Activated T-cell treated with anti-CD3 and anti-CD28 coated beads, Interleukin-2, amount 50 U/mL, for 72 hours (primary cell): ENCODE measurements at places on chromosomes 7 and 10.

GRCh38 chr10:72348282-72348681 lies 6.4 kb downstream of the DNAJB12 start:
- DNase-seq: no peak

- no peak for DNase-seq
These were observed 166.2 kb upstream of the FAM3C start for GRCh38 chr7:121562259-121562658.

DNA sequence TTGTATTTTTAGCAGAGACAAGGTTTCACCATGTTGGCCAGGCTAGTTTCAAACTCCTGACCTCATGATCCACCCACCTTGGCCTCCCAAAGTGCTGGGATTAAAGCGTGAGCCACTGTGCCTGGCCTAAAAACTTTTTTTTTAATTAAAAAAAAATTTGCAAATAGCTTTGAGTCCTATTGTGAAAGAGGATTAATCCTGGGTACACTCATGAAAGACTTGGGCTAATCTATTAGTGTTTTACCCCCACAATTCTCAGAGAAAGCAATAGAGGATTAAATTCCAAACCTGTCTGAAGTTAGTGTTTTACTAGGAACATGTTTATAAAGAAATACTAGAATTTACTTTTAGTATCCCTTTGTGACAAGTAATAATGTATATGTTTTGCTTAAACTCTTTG lies 76.9 kb upstream of the ITGB1 start:
- DNase-seq: no peak

GRCh38 chr10:93280699-93281366 lies 201.3 kb downstream of the MYOF start:
- DNase-seq: no peak

DNA sequence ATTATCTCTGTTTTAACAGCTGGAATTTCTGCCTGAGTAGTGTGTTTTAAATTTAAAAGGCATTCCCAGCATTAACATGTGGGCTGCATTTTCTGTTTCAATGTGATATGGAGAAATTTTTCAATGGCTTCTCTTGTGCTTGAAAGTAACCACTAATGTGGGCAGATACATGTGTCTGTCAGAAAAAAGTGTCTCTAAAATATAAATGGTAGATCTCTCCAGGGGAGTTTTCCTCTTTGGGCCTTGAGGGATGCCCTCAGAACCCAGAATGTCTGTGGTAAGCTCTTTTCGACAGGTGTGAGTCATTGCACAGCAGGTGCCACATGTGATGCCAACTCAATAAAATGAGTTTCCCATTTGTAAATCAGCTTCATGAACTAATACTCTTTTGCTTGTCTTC lies 221.1 kb downstream of the SEMA3E start:
- no peak for DNase-seq
